ENCODE measurements at places on chromosomes 5 and 9.
A peak's percentile ranks its signal among the peaks of the same experiment; 100 is the strongest.

- DNase-seq = no peak
Measured at GRCh38 chr5:82522897-82523296, 244.7 kb upstream of the RPS23 start.

DNA sequence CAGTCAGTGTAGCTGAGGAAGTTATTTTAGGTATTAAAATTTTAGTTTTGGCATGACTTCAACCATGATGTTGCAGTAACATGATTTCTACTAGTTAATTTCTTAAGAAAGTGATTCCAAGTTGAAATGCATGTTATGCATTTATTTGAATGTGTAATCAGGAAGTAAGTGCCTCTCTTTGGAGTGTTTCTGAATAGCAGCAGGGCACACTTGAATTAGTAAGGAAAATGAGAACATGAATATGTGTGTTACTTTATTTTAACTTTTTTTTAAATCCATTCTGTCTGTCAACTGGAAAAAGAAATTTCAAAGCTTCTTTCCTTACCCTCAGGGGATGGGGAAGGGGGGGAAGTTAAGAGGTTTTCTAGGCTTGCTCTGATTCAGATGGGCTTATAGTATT, 40.4 kb downstream of the CTNNA1 start:
- DNase-seq = peak; percentile 8

GRCh38 chr5:139842321-139842720, 46.7 kb downstream of the PSD2 start:
- no peak for DNase-seq

DNA sequence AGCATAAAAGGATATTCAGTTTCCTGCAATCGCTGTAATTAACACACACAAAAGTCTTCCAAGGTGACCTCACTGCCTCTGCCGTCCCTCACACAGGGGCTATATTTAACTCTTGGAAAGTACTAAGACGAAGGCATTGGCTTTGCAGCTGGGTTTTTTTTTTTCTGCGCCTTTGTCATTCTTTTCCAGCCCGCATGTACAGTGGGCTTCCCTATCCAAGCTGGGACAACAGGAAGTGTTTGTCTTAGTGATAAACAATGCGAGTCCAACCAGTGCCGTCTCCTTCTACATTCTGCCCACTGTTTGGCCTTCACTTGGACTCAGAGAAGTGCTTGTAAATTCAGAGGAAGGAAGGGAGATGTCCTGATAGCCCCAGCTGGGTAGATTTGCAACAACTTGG, 17.6 kb downstream of the AFAP1L1 start:
- DNase-seq = peak; percentile 37

- DNase-seq = no peak
Measured at GRCh38 chr9:89481538-89481915, 16.4 kb downstream of the SEMA4D start.

DNA sequence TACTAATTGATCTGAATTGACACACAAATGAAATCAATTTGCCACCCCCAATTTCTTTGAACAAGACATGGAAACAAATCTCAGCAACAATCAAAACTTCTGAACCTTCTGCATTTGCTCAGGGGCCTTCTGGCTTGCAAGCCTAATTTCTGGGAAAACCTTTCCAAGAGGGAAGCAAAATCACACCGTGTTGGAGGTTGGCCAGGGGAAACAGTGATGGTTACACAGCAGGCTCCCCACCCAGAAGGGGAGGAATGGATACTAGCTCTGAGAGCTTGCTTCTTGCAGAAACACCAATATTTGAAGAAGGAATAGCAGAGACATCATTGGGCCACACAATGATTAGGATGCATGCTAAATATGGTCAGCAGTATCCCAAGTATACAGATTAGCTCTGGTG, 488.6 kb upstream of the TRPC7 start:
- DNase-seq = no peak

DNA sequence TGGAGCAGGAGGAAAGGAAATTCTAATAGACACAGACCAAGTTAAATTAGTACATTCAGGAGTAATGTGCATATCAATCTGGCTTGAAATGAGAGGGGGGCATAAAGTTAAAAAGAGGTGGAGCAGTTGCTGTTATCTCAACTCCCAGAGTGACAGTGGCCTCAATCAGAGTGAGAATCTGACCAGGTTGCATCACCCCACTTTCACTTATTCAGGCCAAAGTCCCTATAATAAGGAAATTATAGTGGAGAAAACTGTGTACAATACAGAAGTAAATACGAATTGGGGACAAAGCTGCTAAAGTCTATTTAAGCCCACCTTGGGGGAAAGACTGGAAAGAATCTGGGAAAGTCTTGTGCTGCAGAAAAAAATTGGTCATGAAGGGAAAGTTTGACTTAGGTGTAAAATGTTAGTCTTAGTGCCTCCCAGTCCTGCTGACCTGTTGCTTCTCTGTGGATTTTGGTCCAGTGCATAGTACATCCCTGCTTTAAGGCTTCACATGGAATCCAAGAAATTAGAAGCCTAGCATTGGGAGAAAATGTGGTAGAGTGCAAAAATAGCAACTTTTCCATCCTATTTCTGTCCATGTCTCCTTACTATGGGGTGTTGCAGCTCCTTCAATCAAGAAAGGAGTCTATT, 27.9 kb downstream of the MROH2B start:
- DNase-seq = no peak

DNA sequence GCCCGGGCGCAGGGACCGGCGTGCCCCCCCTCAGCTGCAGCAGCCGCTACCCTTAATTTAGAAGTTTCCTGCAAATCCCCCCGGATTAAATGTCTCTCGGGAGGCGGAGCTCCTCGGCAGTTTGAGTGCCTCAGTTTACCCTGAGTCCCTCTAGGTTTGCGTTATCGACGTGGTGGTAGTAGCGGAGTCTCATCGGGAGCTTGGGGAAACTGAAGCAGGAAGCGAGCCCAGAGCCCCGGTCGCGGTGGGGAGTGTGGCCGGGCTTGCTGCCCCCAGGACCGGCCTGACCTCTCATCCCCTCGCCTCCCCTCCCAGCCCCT, 529 bp upstream of the TPM2 start:
- DNase-seq = no peak

Data from suppressor macrophage (primary cell).